Activated CD4-positive, alpha-beta T cell treated with anti-CD3 and anti-CD28 coated beads, Interleukin-2, amount 10 ng/mL, durations not matched to agents 7 days and 5 days (primary cell): ENCODE measurements at places on chromosomes 3 and 15.

DNA sequence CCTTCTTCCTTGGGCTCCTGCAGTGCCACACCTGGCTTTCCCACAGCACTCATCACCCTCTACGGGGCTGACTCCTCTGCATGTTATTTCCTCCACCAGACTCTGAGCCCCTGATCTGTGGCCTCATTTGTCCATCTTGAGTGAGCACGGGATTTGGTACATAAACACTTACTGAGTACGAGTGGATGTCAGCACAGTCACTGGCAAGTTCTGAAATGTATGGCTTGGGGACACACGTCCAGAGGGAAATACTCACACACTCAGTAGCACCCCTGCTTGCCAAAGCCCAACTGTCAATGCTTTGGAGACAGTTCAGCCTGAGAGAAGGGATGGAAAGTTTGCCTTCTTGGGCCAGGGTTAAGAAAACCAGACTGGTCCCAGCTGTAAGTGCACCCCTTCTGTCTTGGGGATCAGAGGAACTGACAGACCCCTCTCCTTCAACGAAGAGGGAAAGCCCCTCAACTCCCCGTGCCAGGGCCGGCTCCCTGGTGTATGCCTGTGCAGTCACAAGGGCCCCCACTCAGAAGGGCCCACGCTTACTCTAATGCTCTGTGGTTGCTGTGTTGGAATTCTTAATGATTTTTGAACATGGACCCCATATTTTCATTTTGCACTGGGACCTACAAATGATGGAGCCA is 71.9 kb downstream of the UMPS start:
- DNase-seq = no peak

GRCh38 chr3:81936817-81937216 is 175.4 kb upstream of the GBE1 start:
- no peak for DNase-seq

GRCh38 chr3:58565621-58566397 is 11.4 kb downstream of the FAM107A start:
- DNase-seq = no peak

- DNase-seq = no peak
Measured at GRCh38 chr15:87578776-87579175, 677.8 kb downstream of the NTRK3 start.

GRCh38 chr15:100248236-100248635 is 93.5 kb downstream of the ADAMTS17 start:
- no peak for DNase-seq

- DNase-seq = no peak
Measured at GRCh38 chr3:140910860-140911259, 30.8 kb upstream of the SLC25A36 start.

- DNase-seq = no peak
Measured at GRCh38 chr3:107218864-107219269, 158.4 kb upstream of the CCDC54 start.

DNA sequence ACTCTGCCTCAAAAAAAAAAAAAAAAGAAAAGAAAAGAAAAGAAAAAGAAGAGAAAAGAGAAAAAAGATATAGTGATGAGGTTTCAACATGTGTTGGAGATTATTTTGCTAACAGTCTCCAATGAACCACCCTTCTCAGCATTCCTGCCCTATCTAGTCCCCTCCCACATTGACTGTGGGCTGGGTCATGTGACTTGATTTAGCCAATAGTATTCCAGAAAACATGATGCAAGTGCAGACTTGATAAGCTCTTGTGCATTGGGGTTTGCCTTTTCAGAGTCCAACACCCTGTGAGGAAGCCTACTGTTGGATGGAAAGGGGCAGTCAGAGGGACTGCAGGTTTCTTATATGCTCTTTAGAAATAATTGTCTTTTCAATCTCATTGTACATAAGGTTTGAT is 37.8 kb upstream of the MED12L start:
- no peak for DNase-seq

DNA sequence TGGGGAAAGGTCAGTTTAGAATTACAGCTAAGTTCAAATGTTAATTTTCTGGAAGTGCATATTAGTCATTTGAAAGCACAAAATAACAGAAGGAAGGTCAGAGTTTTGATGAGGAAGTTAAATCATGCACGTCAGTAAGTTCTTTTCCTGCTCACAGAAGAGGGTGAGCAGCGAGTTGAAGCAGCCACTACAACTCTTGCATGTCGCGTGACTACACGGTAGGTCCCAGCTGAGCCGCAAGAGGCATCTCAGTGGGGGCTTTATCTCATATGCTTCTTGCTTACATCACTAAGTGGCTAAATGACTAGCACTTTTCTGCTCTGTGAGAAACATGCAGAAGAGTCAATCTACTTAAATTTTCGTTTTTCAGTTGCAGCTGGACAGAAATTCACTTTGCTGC is 21.3 kb upstream of the SEC62 start:
- DNase-seq = peak; percentile 33

GRCh38 chr3:20121088-20121487 is 64.9 kb downstream of the SGO1 start:
- DNase-seq = no peak

DNA sequence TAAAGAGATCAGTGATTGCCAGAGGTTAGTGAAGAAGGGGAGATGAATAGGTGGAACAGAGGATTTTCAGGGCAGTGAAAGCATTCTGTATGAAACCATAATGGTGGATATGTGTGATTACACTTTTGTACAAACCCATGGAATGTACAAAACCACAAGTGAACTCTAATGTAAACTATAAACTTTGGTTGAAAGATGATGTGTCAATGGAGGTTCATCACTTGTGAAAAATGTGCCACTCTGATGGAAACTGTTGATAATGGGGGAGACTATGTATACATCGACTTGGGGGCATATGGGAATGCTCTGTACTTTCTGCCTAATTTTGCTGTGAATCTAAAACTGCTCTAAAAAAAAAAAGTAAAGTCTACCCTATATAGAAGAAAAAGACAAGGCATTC is 68.7 kb upstream of the ARHGEF3 start:
- no peak for DNase-seq
